ENCODE measurements at places on chromosomes 16 and 17.

GRCh38 chr17:54451051-54451450 lies 449.6 kb upstream of the TOM1L1 start:
- no peak for DNase-seq

- DNase-seq: no peak
Observed at GRCh38 chr16:20636671-20637070, 60.5 kb upstream of the ACSM2B start.

DNA sequence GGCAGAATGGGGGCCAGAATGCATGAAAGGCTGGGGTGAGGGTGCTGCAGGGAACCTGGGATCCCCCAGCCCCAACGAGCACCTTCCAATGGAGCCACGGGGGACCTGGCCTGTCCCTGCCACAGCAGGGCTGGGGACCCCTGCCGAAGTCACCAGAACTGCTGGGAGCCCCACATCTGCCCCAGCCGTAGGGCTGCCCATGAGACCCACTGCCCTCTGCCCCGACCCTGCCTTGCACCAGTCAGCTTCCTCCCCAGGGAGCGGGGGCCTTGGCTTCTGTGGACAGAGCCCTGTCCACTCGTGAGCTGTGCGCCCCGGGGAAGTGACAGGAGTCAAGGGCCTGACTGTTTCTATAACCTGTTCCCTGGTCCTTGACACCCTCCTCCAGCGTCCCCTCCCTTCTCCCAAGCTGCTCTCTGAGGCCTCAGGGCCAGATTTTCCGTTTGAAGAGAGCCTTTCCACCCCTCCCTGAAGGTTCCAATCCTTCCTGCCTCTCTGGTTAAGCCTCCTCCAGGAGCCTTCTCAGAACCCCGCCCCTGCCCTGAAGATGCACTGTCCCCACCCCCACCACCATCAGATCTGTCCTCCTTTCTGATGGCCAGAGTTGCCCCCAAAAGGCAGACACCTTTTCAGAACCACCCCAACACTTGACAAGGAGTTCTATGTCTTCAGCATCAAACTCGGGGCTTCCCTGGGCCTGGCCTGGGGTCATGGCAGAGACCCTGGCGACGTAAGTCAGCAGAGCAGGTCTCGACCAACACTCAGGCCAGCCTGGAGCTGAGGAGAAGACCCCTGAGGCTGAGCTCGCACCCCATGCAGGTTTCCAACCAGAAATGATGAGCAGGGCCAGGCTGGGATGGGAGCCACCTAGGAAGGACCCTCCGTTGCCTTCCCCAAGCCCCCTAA lies 10.7 kb upstream of the PRR29 start:
- DNase-seq: no peak

DNA sequence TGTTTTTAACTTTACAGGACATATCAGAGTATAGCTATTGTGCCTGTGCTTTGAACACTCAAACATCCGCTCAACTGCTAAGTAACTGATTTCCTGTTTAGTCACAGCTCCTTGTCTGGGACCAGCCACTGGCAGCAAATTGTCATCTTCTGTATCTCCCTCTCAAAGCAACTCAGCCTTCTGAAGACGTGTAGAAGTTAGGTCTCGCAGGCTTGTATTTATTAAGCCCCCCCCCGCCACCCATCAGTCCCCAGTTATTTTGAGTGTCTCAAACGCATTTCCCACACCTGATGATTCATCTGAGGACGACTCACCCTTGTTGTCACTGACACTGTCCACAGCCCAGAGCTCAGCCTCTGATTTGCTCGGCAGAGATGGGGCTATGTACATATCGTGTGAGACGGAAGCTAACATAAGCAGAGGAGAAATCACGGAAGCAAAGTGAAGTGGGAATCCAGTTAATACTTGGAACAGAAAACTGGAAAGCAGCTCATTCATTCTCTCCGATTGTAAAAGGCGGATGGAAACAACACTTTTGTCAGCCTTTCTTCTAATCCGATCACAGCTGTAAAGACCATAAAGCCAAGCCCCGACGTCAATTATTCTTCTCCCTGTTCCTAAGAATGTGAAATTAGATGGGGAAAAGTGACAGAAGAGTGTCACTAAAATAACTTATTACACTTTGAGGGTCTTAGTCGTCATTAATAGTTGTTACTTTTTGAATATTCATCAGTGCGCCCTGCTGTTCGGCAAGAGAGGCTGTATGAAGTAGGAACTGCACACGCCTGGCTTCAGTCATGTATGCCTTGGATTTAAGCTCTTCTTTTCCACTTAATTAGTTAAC lies 64.2 kb downstream of the PITPNC1 start:
- no peak for DNase-seq

- DNase-seq: peak; percentile 54
Observed at GRCh38 chr16:18969050-18969854, 14.5 kb upstream of the TMC7 start.

GRCh38 chr16:49158029-49158642 lies 123.5 kb downstream of the CBLN1 start:
- DNase-seq: no peak

DNA sequence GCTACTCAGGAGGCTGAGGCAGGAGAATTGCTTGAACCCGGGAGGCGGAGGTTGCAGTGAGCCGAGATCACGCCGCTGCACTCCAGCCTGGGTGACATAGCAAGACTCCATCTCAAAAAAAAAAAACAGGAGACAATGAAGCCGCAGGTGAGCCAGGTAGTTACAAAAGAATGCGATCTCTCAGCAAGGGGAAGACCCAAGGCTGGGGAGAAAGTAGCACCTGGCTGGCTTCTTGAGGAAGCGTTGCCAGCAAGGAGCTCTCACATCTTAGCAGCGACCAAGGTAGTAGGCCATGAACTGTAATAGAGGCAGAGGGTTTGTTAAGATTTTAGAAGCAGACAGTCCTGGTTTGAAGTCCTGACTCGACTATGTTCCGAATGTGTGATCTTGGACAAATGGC lies 175.0 kb downstream of the AIPL1 start:
- DNase-seq: no peak

DNA sequence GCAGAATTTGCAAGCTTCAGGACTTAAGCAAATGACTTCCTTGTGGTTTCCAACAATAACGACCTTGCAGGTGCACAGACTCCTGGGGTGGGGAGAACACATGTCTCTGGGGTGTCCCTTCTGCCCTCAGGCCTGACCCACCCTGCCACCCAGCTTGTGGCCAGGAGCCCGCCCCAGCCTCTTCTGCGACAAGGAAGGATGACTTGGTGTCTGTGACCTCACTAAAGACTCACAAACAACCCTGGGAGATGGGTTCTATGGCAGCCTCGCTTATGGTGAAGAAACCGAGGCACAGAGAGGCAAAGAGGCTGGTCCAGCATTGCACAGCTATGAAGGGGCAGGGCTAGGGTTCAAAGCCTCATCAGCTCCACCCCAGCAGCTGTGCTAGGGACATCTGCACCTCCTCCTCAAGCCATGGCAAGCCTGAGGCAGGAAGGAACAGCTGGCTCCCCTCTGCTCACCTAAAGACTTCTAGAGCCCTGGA lies 2.6 kb downstream of the ATP2A3 start:
- no peak for DNase-seq

DNA sequence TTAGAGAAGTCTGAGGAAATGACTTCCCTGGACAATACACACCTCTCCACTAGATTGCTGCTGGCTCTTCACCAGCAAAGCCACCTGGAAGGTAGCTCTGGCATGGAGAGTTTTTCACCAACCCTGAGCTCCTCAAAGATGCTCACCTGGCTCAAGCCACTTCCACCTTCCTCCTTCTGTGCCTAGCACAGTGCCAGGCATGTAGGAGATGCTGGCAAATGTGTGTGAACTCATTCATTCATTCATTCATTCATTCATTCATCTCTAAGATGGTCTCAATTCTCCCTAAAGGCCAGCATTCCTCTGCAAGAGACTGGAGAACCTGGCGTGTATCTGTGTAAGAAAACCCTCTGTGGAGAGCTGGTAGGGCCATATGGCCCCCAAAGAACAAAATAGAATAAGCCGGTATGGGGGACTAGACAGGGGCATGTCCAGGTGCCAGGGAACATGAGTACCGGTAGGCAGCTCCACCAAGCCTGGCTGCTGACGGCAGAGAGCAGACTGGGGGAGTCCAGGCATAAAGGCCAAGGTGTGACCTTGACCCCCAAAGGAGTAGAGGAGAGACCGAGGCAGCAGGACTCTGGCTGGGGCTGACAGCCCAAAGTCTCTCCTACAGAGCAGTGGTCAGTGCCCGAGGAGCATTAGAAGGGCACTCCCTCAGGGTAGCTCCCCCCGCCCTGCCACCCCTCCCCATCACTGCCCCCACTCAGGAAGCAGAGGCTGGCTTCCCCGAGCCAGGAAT lies 132.2 kb upstream of the TNRC6C start:
- no peak for DNase-seq

DNA sequence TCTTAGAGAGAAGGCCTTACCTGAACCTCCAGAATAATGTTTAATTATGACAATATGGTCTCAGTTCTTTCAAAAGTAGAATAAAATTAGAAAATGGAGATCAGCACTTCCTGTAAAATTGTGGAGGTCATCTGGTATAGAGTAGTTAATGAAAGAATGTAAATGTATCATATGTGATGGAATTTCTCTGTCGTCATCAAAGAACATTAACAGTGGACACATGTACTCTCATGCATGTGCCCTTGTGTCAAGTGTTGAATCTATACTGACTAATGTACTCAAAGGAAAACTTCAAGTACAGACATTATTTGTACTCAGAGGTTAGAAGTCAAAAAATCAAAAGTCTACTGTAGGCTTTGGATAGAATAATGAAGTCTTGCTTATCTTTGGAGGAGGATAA lies 129.2 kb upstream of the MYOCD start:
- no peak for DNase-seq

DNA sequence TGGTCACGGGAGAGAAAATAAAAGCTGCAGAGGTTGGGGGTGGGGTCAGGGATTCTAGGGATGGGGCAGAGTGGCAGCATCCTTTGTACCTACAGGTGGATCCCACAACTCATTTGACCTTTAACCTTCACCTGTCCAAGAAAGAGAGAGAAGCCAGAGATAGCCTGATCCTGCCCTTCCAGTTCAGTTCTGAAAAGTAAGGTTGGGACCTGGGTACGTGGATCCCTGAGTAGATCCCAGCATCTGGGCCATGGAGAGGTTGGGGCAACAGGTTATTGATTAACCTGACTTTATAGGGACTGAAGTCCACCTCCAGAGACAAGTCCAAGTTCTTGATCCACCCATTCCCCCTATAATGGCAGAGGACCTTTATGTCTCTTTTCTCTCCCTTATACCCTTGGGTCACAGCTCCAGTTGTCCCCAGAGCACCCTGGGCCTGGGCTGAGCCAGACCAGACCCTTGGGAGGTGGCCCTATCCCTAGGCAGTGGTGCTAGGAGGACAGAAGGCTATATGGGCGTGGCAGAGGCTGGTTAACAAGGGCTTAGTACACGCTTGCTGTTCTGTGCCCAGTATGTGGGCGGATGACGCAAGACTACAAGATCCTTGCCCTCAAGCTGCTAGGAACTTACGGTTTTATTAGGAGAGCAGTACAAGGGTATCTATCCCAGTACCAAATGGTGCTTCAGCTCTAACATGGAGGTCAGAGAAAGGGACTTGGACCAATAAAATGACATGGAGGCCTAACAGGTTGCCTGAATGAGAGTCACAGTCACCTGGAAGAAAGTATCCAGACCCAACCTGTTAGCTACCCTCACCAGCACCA lies 3.3 kb downstream of the CLDN7 start:
- DNase-seq: no peak

- no peak for DNase-seq
Observed at GRCh38 chr16:84498859-84499620, 5.4 kb downstream of the MEAK7 start.

DNA sequence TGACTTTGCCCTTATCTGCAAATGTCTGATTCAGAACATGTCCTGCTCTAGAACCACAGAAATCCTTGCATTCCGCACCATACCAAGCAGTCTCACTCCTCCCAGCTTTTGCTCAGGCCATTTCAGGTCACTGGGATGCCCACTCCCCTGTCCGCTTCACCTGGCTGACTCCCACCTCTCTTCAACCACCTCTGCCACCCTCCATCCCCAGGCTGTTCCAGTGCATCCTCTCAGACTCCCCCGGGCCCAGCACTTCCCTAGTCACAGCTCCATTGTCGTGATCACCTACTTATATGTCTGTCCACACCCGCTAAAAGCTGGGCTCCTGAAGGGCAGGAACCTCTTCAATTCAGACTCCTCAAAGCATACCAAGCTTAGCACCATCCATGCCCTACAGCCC lies 58.4 kb upstream of the CDH5 start:
- DNase-seq: no peak

GRCh38 chr17:4019275-4019674 lies 55.0 kb upstream of the ATP2A3 start:
- no peak for DNase-seq

DNA sequence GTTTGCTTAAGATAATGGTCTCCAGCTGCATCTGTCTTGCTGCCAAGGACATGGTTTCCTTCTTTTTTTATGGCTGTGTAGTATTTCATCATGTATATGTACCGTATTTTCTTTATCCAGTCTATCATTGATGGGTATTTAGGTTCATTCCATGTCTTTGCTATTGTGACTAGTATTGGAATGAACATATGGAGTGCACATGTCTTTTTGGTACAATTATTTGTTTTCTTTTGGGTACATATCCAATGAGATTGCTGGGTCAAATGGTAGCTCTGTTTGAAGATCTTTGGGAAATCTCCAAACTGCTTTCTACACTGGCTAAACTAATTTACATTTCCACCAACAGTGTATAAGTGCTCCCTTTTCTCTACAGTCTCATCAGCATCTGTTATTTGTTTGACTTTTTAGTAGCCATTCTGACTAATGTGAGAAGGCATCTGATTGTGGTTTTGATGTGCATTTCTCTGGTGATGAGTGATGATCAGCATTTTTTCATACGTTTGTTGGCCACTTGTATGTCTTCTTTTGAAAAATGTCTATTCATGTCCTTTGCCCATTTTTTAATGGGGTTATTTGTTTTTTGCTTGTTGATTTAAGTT lies 66.2 kb downstream of the TNFRSF13B start:
- DNase-seq: no peak

GRCh38 chr17:44920565-44920940 lies 5.3 kb upstream of the GFAP start:
- no peak for DNase-seq

DNA sequence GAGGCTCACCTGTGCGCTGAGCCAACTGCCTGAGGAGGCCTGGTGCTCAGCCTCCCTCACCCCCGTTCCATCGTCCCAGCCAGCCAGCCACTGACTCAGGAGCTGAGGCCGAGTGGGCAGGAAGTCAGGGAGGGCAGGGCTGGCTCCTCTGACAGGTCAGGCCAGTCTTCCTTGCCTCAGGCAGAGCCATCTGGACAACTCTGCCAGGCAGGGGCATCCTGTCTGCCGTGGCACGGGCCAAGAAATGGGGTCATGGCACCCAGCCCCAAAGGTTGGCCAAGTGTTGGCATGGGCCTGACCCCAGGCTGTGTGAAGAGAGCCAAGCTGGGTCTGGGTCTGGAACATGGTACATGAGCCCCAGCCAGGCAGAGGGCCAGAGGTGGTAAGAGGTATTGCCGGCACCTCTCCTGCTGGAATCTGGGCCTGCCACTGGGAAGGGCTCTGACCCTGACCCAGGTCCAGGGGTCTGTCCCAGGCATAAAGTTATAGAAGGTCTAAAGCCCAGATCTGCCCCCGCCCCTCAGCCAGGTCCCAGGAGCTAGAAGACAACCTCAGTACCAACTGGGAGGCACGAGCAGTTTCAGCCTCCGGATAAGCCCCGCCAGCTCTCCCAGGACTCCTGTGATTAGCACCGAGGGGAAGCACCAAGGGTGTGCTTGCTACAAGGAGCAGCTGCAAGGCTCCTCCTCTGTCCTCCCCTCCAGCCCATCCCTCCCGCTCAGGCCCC lies 2.5 kb upstream of the VASN start:
- peak; percentile 19 for DNase-seq

Measured in GOT3 (cell line).